ENCODE measurements at places on chromosomes 13 and 19.

DNA sequence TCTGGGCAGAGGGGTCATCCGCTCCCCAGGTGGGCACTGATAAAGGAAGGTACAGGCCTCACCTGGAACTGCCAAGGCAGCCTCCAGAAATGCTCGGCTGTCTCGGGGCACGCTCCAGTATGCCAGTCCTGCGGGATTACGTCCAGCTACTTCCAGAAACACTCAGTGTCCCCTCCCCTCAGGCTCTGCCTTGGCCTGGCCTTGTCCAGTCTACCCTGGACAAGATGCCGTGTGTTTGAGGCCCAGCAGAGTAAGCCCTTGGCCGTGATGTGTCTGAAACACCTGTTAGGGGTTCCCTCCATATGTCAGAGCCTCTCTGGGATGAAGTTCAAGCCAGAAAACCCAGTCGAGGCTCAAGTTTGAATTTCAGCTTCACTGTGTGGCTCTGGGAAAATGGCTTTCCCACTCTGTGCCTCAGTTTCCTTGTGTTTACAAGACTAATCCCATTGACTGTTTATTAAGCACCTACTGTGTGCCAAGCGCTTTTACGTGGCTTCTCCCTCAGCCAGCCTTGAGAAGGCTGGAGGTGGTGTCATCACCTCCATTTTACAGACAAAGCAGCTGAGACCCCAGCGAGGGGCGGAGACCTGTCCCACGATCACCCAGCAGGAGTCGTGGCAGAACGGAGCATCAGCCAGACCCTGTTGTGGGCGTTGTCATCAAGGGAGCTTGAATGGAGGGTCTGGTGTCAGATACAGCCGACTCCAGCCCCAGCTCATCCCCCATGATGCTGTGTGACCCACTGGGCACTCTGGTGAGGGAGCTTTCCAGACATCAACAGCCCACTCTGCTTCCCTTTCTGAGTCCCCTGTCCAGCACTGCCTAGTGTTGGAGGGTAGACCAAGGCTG lies 2.0 kb upstream of the PIK3R2 start:
- no peak for DNase-seq

DNA sequence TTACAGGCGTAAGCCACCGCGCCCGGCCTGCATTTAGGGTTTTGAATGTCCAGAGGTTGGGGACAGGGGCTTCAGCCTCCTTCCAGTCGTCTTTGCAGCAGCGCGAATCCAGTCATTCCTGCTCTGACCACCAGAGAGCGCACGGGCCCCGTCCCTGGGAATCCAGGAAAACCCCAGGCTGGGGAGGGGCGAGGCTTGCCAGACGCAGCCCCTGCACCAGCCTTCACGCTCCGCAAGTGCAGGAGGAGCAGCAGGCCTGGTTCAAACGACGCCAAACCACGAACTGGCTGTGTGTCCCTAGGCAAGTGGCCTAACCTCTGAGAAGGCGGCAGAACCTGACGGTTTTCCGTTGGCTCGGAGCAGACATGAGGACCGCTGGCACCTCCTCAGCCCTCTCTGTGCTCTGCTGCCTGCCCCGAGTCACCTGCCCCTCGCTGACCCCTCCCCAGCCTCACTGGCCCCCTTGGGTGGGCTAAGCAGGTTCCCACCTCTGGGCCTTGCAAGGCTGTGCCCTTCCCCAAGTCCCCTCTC lies 2.0 kb upstream of the RNF126 start:
- DNase-seq: peak; percentile 80

GRCh38 chr13:98478189-98479129 lies 98.4 kb downstream of the STK24 start:
- no peak for DNase-seq

DNA sequence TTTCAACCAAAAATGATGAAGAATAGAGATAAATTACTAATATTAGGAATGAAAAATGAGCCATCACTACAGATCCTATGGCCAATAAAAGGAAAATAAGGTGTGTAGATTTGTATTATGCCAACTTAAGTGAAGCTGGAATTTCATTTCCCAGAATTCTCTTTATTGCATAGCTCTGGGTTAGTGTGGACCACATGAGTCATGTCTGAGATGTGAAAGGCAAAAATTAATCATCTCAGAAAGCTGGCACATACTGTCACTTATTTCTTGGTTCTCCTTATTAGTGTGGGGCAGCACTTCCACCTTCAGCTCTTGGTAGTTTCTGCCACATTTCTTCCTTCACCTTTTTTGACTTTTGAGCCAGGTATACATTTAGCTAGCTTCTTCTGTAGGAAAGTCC lies 82.6 kb downstream of the KATNAL1 start:
- no peak for DNase-seq

- no peak for DNase-seq
These were observed 12.2 kb downstream of the TMEM161A start for GRCh38 chr19:19126102-19126501.

- DNase-seq: no peak
These were observed 53.0 kb upstream of the ATP12A start for GRCh38 chr13:24627090-24627714.

GRCh38 chr19:6519289-6519688 lies 11.5 kb upstream of the TNFSF9 start:
- DNase-seq: no peak

DNA sequence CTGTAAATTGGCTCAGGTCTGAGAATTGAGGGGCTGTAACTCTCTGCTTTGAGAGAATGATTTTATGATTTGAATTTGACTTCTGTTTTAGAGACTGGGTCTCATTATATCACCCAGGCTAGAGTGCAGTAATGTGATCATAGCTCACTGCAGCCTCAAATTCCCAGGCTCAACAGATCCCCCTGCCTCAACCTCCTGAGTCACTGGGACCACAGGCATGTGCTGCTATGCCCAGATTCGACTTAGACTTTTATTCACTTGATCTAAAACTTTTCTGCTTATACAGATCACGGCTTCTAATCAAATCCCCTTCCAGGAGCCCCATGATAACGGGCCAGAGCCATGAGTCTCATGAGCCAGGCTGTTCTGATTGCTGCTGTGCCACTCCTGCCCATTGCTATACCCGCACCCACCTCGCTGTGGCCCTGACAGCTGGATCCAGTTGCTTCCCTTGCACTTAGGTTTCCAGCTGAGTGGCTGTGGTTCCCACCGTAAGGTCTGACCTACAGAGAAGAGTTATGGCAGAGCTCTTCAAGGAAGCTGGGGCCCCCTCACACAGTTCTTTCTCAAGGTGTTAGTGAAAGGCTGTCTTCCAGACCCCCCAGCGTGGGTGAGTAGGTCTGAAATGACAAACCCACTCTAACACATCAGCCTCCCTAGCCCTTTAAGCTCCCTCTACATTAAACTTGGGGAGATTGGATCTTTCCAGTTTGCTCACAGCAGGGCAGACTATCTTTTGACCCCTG lies 251.2 kb upstream of the SGCG start:
- DNase-seq: no peak

- DNase-seq: no peak
These were observed 353.2 kb downstream of the SPRY2 start for GRCh38 chr13:79987761-79988160.

GRCh38 chr19:30358319-30358718 lies 13.9 kb upstream of the ZNF536 start:
- no peak for DNase-seq

GRCh38 chr19:29262085-29262484 lies 49.1 kb upstream of the UQCRFS1 start:
- DNase-seq: no peak

DNA sequence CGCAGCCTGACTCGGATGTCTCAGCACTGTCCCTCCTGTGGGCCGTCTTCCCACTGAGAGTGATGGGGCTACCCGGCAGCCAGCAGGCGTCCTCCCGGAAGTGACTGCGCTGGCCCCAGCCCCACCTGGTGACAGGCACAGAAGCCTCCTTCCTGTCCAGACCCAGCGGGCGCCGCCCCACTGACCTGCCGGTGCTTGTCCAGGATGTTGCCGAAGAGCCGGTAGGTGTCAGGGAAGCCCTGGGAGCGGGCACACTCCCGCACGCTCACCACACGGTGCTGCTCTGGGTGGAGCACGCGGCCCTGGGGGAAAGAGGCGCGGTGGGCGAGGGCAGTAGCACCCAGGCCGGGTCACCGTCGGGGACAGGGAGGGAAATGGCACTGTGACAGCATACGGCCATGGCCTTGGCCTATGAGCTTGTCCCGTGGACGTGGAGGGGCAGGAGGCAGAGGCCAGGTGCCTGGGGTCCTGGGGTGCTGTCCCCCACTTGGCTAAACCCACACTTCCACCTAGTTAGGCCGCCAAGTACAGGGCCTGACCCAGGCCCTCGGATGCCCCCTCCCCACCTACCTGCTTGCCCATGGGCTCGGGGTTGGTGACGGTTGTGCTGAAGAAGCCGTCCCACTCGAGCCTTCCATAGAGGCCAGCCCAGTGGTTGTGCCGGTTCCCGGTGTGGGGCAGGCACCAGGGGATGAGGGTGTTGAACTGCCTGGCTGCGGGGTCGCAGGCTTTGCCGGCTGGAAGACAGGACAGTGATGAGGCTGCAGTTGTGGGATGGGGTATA lies 16.0 kb upstream of the EIF3G start:
- DNase-seq: no peak

DNA sequence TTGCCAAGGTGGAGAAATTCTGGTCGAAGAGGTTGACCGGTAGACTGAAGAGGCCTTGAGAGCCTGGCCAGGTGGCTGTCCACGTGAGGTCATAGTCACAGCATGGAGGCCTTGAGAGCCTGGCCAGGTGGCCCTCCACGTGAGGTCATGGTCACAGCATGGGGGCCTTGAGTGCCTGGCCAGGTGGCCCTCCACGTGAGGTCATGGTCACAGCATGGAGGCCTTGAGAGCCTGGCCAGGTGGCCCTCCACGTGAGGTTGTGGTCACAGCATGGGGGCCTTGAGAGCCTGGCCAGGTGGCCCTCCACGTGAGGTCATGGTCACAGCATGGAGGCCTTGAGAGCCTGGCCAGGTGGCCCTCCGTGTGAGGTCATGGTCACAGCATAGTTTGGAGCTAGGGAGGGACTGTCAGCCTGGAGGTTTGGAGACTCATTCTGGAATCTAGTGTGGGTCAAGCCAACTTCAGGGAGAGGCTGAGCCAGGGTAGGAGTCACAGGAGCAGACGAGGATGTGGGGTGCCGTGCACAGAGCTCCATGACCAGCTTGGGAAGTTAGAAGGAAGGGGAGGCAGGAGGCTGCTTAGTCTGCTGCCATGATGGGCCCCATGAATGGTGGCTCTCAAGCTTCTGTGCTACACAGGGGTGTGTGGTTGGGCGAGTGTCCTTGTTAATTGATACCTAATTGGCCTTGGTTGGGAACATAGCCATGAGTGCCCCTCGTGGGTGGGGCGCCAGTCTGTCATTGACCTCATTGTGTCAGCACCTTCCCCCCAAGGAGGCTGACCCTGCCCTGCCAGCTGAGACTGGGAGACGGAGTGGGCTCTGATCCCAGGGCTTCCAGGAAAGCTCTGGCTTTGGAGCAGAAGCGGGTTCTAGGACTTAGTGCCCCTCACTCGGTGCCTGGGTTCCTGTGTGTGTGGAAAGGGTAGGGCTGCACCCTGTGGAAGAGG lies 4.0 kb downstream of the LENG9 start:
- DNase-seq: no peak

DNA sequence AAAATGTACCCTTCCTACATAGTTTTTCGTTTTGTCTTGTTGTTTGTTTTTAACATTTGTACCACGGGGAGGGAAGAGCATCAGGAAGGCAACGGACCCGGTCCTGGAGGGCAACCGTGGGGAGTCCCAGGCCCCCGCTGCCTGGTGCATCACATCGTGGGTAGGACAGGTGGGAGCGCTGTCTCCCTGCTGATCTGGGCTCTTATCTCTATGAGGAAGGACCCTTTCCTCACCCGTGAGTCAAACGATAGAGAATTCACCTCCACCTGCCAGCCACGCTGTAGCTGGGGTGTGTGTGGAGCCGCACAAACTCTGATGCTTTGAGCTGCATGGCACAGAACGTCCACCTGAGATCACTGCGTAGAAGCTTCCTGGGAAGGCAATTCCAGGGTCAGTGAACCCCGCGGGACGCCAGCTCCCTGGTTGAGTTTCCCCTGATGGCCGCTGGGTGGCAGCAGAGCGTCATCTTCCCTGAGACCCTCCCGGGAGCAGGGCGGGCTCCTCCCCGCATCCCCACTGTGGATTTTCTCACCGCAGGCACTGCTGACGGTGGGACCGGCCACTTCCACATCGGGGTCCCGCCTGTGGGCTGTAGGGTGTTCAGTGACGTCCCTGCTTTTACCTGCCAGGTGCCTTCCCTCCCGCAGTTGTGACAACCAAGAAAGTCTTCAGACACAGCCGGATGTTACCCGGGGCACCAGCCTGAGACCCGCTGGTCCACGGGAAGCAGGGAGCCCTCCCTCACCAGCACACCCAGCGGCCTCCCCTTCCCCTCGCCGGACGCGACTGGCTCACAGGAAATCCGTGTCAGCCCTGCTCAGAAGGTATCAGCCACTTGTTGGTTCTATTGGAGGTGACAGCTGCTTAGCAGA lies 54.7 kb downstream of the ZNF787 start:
- DNase-seq: no peak

- no peak for DNase-seq
These were observed 7.4 kb upstream of the IL17D start for GRCh38 chr13:20696073-20696472.

- no peak for DNase-seq
These were observed 341.3 kb downstream of the GPC5 start for GRCh38 chr13:91739751-91740150.
